ENCODE measurements at places on chromosomes 5 and 9. TPM values are rescaled to one million over a fixed set of nuclear protein-coding genes. Genes with fewer than 3 reads are reported as not detected.

DNA sequence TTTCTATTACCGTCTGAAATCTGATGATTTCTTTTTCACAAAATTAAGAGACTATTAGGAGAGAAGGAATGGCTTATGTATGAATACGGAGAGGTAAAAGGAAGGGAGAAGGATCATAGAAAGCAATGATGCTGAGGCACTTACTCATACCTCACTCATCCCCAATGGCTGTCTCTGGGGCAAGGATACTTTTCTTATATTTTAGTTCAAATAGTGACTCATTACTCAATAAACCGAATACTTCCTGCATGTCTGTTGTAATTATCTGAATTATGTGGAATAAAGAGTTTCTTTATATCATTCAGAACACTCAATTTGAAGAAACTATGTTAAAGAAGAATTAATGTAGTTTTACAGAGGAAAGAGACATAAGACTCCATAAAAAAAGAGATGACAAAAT lies 284.5 kb upstream of the NUDT12 start:
- DNase-seq = no peak

- DNase-seq = no peak
These were observed 63.1 kb downstream of the RNF130 start for GRCh38 chr5:180008433-180008832.

DNA sequence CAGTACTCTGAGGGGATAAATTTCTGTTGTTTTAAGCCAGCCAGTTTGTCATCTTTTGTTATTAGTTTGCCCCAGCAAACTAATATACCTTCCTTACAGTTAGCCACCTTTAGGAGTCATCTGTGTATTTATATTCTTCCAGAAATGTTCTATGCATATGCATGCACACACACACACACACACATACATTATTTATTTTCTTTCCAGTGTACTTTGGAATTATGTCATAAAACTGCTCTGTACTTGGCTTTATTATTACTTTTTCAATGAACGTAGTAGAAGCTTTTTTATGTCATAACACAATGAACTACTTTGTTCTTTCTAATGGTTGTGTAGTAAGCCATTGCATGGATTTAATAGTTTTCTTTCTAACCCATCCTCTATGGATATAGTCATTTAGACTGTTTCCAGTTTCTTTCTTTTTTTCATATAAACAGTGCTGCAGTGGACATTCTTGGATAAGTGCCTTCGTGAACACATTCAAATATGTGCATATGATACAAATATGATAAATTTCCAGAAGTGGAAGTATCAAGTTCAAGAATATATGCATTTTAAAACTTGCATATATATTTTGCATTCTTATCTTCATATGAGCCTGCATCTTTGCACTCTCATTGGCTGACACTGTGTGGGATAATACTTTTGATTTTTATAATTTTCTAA lies 26.6 kb upstream of the DAB2 start:
- DNase-seq = no peak

GRCh38 chr9:91884696-91885687 lies 65.0 kb downstream of the ROR2 start:
- peak; percentile 64 for DNase-seq

GRCh38 chr9:137429974-137430722 lies 7.0 kb downstream of the NOXA1 start:
- DNase-seq = peak; percentile 93

- DNase-seq = peak; percentile 73
These were observed 45.3 kb downstream of the PLPP7 start for GRCh38 chr9:131334629-131335367.

GRCh38 chr5:61603211-61603908 lies 271.3 kb downstream of the ZSWIM6 start:
- peak; percentile 46 for DNase-seq

DNA sequence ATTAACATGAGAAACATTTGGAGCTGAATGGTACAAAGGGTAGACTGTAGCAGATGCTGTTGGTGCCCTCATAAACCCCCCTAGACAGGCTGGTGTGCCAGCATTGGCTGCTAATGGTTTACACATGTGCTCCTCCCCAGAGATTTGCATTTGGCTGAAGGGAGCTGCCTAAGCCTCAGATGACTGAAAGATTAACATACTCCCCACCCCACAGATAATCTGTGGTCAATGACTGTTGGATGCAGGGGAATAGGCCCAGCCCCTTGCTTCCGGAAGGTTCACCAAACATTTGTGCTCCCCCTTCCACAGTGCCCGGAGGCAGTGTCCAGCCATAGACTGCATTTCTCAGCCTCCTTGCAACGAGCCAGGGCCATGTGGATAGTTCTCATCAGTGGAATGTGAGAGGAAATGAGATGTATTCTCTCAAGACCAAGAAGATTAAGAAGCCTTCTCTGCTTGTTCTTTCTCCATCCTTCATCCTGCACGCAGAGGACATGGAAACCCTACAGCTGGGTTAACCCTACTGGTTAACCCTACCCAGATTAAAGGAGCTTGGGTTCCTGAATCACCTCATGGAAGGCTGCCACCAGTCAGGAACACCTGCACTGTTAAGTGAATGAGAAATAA lies 79.6 kb downstream of the PHAX start:
- peak; percentile 43 for DNase-seq

- DNase-seq = peak; percentile 28
These were observed 13.6 kb upstream of the FAM240B start for GRCh38 chr9:38733503-38733902.

GRCh38 chr9:68457803-68458202 lies 82.9 kb downstream of the TMEM252 start:
- no peak for DNase-seq

DNA sequence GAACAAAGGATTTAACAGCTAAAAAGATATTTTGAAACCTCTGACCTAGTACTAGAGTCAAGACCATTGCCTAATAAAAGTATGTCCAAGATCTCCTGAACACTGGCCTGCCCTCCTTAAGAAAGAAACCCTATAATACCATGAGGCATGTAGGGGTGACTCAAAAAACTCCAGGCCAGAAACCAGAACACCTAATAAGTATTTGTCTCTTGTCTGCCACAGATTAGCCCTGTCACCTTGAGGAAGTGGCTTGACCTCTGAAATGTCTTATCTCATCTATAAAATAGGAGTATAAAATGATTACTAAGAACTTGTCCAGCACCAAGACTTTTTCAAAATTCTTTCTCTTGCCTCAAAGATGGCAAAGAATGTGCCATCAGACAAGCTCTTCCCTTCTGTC lies 125.5 kb upstream of the RASGRF2 start:
- no peak for DNase-seq

DNA sequence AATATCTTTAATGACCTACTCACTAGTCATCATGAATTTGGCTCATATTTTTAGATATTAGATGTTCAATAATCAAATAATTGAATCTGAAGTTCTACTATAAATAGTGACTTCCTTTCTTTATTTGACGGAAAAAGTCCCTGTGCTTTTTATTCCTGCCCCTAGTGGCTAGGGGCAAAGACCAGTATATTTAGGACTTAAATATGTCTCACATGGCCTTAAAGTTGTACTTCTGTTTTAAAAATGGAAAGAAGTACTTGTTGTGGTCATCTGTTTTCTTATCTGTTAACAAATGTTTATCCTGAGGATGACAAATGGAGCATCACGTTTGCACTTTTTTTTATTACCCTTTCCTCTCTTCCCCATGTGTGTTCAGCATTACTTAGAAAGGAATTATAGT lies 89.2 kb upstream of the GRHPR start:
- DNase-seq = no peak

GRCh38 chr5:154627698-154628678 lies 127.2 kb upstream of the LARP1 start:
- DNase-seq = no peak

DNA sequence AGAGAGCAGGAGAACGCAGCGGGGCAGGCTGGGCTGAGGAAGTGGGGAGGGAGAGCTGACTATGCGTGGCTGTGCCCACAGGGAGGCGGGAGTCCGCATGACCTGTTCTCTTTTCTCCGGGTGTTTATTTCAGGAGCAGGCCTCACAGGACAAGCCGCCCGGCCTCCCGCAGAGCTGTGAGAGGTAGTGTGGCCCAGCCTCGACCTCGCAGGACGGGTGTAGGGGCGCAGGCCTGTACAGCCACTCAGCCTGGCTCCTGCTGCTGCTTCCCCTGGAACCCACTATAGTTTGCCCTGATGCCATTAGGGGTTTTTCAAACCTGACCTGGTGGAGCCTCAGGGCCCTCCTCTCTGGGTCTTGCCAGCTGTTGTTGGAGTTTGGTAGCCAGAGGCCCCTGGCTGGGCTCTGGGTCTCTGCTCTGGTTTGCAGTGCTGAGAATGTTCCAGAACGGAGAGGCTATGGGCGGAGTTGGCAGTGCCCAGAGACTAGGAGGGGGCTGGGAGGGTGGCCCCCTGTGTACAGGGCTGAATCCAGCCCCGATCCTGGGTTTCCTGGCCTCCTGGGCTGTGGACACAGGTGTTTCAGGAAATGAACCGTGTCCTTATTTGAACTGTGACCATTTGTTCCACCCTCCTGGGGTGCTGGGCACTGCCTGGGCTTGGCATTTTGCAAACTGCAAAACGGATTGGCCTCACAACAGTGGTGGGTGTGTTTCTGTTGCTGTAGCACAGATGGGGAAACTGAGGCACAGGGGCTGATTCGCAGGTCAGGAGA lies 78.8 kb downstream of the WNK2 start:
- DNase-seq = peak; percentile 56

DNA sequence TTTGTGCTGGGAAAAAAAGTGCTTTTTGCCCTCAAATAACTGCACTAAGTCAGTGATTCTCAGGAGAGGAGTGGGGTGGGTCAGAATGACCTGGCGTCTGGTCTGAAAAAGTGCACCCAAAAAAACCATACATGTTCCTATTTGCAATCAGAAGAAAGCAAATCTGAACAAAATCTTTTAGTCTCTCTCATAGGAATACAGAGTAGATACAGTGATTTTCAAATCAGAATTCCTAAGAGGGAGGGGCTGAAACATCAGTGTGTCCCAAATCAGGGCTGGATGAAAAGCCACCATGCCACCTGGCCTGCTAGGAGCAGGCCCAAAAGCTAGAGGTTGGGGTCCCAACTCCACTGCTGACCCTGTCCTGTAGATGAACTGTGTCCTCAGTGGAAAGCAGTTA lies 66.8 kb downstream of the RAPGEF1 start:
- no peak for DNase-seq

DNA sequence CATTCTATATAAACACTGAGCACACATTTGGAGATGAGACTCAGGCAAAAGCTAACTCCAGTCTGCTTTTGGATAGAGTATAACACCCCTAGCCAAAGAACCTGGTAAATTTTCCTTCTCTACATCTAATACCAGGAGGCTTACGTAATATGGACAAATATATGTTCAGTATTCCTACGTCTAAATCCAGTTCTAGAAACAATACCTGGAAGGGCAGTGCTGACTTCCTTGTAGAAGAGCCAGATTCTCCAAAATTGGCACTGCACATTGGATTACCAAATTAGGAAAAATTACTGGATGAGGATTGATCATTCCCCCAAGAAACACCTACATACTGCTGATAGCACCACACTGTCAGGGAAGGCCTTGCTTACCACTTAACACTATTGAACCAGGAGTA lies 247.4 kb downstream of the SAXO1 start:
- no peak for DNase-seq

GRCh38 chr9:109478051-109478563 lies 20.0 kb downstream of the PTPN3 start:
- DNase-seq = no peak

DNA sequence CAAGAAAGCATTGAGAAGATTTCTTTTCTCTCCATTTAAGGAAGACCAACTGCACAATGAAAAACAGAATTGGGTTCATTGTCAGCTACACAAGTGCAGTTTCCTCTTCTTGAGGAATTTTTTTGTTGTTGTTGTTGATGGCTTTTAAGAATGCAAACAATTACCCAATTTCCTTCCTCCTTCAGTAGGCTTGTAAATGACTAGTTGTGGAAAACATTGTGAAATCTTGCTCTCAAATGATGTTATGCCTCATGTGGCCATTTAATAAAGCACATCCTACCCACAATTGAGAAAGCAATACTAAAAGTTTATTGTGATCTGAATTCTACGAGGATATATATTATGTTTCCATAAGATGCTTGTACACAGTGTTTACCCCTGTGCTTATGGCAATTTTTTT lies 171.6 kb downstream of the FAM174A start:
- DNase-seq = no peak

GRCh38 chr5:102866237-102866600 lies 111.1 kb downstream of the PAM start:
- no peak for DNase-seq

GRCh38 chr9:133888809-133889491 lies 103.2 kb downstream of the VAV2 start:
- DNase-seq = peak; percentile 78

GRCh38 chr5:66281294-66281693 lies 137.2 kb downstream of the SREK1 start:
- DNase-seq = no peak

- no peak for DNase-seq
These were observed 218.8 kb upstream of the WWC1 start for GRCh38 chr5:168072665-168073064.

- DNase-seq = no peak
These were observed 86.7 kb upstream of the TAS2R1 start for GRCh38 chr5:9716838-9717281.

- peak; percentile 22 for DNase-seq
These were observed 3.1 kb upstream of the ZSWIM6 start for GRCh38 chr5:61328791-61329549.

DNA sequence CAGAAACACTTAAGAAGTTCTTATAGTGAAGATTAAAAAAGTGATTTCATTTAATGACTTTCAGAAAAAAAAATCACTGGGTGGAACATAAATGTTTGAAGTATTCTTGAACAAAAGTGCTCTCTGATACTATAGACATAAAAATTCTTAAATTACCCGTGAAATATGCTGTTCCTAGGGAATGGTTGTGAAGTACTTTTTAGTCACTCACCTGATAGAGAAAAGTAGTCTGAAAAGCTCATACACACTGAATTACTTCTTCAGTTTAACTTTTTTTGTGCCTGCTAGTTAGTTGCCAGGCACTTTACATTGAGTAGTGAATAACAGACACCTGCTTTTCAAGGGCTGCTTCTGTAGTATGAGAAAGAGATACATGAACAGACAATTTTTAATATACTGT lies 78.0 kb downstream of the SH3GL2 start:
- no peak for DNase-seq

DNAH5 gene
- 0.41 TPM for total RNA-seq

SH3RF2 gene
- total RNA-seq = 0.89 TPM

RPS23 gene
- 3,010 TPM for total RNA-seq

BTNL9 gene
- total RNA-seq = 0.31 TPM

ADAMTS2 gene
- 1.7 TPM for total RNA-seq

C9orf43 gene
- total RNA-seq = 0.42 TPM

AIF1L gene
- 97.2 TPM for total RNA-seq

NTNG2 gene
- total RNA-seq = 2.3 TPM

GABRA6 gene
- total RNA-seq = not detected

SLIT3 gene
- total RNA-seq = 0.97 TPM

LCN9 gene
- total RNA-seq = 0.44 TPM

HMCN2 gene
- 5.2 TPM for total RNA-seq

Data from H7 (cell line).